ENCODE measurements at places on chromosomes 12 and 14. TPM values are rescaled to one million over a fixed set of nuclear protein-coding genes. Genes with fewer than 3 reads are reported as not detected.

GRCh38 chr14:79093531-79093930, 923.4 kb downstream of the NRXN3 start:
- no peak overlapping the region for H3K27ac ChIP-seq
- no peak overlapping the region for H3K4me3 ChIP-seq
- H3K4me1 ChIP-seq: no peaks in the 10 kb centered on the region
- no peak for DNase-seq
- no peaks in the 10 kb centered on the region for H3K36me3 ChIP-seq
- no peaks in the 10 kb centered on the region for H3K27me3 ChIP-seq

DNA sequence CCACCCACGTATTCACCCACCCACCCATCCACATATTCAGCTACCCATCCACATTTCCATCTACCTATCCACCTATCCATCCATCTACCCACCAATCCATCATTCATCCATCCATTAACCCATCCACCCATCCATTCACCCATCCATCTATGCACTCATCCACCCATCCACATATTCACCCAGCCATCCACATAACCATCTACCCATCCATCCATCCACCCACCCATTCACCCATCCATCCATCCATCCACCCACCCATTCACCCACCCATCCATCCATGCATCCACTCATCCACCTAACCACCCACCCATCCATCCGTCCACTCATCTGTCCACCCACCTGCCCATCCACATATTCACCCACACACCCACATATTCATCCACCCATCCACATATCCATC, 70.5 kb downstream of the LGMN start:
- H3K36me3 ChIP-seq: peaks cover 23% of the 10 kb centered on the region
- H3K27ac ChIP-seq: no peak overlapping the region
- no peak for DNase-seq
- H3K4me3 ChIP-seq: no peak overlapping the region

- peak; percentile 93 for DNase-seq
- no peak overlapping the region for H3K4me3 ChIP-seq
- no peaks in the 10 kb centered on the region for H3K27me3 ChIP-seq
- peaks cover 22% of the 10 kb centered on the region for H3K4me1 ChIP-seq
- H3K27ac ChIP-seq: peak overlapping the region; percentile 82
Measured at GRCh38 chr12:2804393-2805142, 7.9 kb upstream of the ITFG2 start.

GRCh38 chr14:56099081-56099797, 19.0 kb upstream of the PELI2 start:
- H3K36me3 ChIP-seq: no peaks in the 10 kb centered on the region
- H3K27me3 ChIP-seq: peaks cover 6% of the 10 kb centered on the region
- H3K4me3 ChIP-seq: no peak overlapping the region
- no peak for DNase-seq
- peaks cover 5% of the 10 kb centered on the region for H3K4me1 ChIP-seq

REM2 gene
- total RNA-seq: 0.29 TPM

NPFF gene
- not detected for total RNA-seq

All from osteoblast (primary cell).